ENCODE measurements at places on chromosomes 11 and 22.

GRCh38 chr11:69892986-69893555 is 73.9 kb upstream of the FGF3 start:
- no peak for DNase-seq

DNA sequence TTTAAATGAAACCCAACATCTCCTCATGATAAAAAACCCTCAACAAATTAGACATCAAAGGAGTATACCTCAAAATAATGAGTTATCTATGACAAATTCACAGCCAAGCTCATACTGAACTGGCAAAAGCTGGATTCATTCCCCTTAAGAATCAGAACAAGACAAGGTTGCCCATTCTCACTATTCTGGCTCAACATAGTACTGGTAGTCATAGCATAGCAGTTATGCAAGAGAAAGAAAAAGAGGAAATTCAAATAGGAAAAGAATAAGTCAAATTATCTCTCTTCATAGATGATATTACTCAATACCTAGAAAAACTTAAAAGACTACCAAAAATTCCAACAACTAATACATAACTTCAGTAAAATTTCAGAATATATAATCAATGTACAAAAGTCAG is 29.4 kb upstream of the XKR3 start:
- DNase-seq = no peak

DNA sequence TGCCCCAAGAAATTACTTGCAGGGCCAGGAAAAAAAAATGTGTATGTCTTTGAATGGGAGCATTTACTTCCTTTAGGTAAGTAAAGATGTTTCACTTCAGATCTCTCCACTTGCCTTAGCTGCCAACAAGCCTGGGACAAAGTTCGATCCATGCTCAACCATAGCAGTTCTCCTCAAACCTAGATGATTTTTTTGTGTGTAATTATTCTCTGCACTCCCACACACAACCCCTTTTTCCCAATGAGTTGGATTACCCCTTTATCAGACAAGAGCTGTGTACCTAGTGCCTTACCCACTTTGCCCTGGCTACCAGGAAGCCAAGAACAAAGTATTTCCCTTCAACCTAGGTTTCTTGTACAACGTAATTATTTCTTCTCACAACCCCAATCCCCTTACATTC is 35.6 kb downstream of the TPBGL start:
- DNase-seq = no peak

DNA sequence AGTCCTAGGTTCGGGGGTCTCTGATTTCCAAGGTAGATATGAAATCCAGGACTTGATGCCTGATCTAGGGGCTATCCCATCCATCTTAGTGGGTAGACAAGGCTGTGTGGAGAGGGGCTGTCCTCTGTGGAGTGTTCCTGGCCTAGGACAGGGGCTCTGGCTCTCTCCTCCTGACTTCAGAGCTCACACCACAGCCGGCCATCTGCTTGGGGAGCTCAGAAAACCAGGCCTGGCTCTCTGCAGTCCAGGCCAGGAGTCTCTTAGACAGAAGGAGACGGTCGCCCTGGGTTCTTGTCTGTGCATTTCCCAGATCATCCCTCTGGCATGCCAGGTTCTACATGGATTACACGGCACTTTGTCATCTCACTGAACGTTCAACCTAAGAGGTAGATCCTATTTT is 17.9 kb downstream of the TUB start:
- peak; percentile 28 for DNase-seq

GRCh38 chr11:118115048-118115447 is 28.3 kb upstream of the SMIM35 start:
- no peak for DNase-seq

- DNase-seq = no peak
Observed at GRCh38 chr11:109329716-109330115, 92.3 kb upstream of the C11orf87 start.

GRCh38 chr11:110173811-110174644 is 80.8 kb downstream of the ZC3H12C start:
- DNase-seq = peak; percentile 93

DNA sequence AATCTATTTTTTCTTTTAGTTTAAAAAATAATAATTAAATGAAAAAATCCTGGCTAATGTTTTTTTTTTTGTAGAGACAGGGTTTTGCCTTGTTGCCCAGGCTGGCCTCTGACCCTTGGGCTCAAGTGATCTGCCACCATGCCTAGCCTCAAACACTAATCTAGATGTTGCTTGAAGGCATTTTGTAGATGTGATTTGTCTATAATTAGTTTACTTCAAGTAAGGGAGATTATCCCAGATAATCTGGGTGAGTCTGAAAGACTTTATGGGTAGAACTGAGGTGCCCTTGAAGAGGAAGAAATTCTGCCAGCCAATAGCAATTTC is 38.6 kb upstream of the RBFOX2 start:
- DNase-seq = no peak

GRCh38 chr11:45475173-45475572 is 189.0 kb upstream of the SYT13 start:
- DNase-seq = no peak

DNA sequence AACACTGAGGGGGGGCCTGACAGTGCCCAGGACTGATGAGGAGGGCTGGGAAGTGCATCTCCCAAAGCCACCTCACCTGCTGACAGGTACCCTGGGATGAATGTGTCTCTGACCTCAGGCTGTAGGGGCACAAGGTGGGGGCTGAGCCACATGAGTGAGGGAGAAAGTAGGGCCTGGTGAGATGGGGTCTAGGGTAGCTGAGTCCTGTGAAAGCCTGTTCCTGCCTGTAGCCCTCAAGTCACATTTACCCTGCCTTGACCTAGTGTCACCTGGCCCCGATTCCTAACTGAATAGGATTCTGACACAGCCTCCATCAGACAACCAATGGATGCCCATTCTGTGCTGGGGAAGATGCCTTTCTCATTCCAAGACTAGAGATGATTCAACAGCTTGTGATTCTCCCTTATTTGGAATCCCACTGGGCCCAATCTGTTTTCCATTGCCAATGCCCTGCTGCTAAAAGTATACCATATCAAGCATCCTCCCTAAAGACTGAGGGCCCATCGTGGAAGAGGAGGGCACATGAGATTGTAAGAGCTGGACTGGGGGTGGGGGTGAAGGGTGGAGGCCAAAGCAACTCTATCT is 11.1 kb upstream of the RFPL1 start:
- peak; percentile 3 for DNase-seq

- DNase-seq = no peak
Observed at GRCh38 chr22:23763579-23763945, 772 bp downstream of the C22orf15 start.

GRCh38 chr11:61028135-61028729 is 56.8 kb downstream of the CD6 start:
- DNase-seq = no peak

- DNase-seq = no peak
Observed at GRCh38 chr11:112509300-112509699, 248.6 kb upstream of the PLET1 start.

DNA sequence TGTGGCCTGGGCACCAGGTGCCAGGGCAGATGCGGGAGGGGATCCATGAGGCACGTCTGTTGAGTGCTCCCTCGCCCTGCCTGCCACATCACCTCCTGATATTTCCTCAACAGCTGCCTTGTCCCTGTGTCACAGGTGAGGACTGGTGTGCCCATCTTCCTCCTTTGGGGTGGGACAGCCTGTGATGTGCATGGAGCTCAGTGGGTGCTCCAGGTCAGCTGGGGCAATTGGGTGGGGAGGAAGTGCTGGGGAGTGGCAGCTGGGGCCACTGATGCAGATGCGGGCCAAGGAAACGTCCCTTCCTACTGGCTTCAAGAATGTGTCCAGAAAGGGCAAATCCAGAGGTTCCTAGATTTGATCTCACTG is 83.6 kb downstream of the MORC2 start:
- DNase-seq = no peak

DNA sequence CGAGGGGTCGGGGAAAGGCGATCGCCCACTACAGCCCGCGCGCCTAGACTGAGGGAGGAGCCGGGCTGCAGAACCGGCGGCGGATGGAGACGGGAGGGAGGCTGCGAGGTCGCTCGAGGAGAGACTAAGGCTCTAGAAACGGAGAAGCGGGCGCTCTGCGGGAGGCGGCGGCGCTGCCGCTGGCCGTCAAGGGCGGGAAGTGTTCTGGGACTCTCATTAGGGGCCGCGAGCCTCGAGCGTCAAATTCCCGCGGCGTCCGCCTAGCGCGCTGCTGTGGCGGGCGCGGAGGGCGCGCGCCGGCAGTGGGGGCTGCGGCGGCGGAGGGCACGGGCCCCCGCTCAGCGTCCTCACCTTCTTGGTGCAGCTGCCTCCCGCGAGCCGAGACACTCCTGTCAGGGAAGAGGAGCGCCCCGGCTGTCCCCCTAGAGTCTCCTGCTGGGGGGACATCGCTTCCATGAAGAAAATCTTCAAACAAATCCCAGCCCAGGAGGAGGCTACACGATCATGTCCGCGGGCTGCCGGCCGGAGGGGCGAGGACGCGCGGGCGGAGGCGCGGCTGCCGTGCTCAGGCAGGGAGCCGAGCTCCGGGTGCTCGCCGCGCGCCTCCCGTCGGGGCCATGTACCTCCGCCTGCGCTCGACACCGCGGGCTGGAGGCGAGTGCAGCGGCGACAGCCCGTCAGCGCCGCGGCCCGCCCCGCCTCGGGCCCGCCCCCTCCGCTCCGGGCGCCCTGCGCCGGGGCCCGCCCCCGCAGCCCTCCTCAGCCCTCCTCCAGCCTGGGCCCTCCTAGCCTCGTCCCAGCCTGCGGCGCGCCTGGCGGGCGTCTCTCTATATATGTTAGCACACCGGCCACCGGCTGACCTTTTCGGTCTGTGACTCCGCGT is at the start of gene ARHGAP20:
Gene ARHGAP20, minus strand, starts transcription at position 662 of the 883 bp plus-strand sequence. Its CDS starts 206 bp downstream, at position 456.
- DNase-seq = peak; percentile 83

DNA sequence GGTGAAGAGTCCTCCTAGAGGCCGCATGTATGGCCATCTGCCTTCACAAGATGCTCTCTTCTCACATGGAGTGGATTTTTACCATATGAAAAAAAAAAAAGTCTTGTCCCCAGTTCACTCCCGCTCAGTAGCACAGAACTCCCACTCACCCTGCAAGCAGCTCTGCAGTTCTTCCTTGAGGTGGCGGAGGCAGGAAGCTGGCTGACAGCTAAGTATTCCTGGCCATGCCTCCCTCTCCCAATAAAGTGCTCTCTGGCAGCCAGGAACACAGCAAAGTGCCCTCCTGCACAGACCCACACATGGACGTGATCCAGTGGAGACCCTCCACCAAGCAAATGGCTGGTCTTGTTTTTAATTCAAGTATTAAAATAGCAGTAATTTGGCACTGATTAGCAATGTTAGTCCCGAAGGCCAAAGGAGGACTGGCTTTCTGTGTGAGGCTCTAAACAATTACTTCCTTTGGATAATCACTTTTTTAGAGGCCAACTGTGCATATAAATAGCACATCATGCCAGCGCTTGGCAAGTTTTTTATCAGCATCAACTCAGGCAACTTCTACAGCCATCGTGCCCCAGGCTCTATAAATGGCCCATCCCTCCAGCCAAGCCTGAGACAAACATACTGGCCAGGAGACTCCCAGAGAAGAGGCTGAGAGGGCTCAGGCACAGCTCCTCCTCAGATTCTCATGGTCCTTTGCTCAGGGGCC is 413.6 kb downstream of the OPCML start:
- no peak for DNase-seq

- no peak for DNase-seq
Observed at GRCh38 chr22:30880847-30881246, 87.7 kb downstream of the MORC2 start.

All from choroid plexus epithelial cell (primary cell).